ENCODE measurements at places on chromosomes 13 and 19. TPM values are rescaled to one million over a fixed set of nuclear protein-coding genes. Genes with fewer than 3 reads are reported as not detected.

ZNF563 gene
- total RNA-seq = 2.5 TPM

KCNK6 gene
- total RNA-seq = 0.61 TPM

EXOC3L2 gene
- 0.62 TPM for total RNA-seq

NANOS3 gene
- not detected for total RNA-seq

ZNF91 gene
- 161 TPM for total RNA-seq

MISP3 gene
- total RNA-seq = 2.0 TPM

GRCh38 chr13:63632321-63632720, 2216.7 kb upstream of the PCDH20 start:
- H3K27ac ChIP-seq = no peak overlapping the region
- H3K4me3 ChIP-seq = no peak overlapping the region
- DNase-seq = no peak
- no peaks in the 10 kb centered on the region for H3K27me3 ChIP-seq

GRCh38 chr19:18029617-18030338, 21.8 kb downstream of the ARRDC2 start:
- peaks cover 25% of the 10 kb centered on the region for H3K4me1 ChIP-seq
- peak overlapping the region; percentile 90 for H3K27ac ChIP-seq
- peak; percentile 92 for DNase-seq
- H3K27me3 ChIP-seq = no peaks in the 10 kb centered on the region
- H3K4me3 ChIP-seq = no peak overlapping the region
- no peaks in the 10 kb centered on the region for H3K36me3 ChIP-seq

DNA sequence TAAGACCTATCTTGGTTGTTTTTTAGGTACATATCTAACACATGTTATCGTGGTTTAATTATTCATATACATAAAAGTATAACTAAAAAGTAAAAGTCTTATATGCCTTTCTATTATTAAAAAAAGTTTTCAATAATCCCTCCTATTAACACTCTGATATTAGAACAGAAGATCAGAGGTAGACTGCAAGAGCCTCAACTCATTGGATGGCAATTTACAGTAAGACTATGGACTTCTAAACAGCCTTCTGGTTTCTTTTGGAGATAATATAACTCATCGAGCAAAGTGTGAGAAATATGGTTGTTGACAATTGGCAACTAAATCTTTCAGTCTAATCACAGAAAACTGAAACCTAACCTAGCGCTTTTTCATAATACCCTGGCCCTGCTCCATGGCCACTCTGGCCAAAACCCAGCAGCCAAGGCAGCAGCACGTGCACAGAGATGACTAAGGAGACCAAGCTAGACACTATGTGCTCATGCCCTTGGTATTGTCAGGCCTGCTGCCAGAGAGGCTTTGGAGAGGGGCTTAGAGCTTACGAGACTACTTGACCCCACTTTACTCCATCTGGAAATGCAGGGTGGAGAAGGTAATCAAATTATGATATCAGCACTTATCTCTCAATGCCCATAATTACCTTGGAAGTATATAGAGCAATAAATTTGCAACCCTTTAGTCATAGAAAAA, 40.6 kb upstream of the EEF1AKMT1 start:
- H3K36me3 ChIP-seq = peaks cover 1% of the 10 kb centered on the region
- H3K27ac ChIP-seq = peak overlapping the region; percentile 89
- peak overlapping the region; percentile 55 for H3K4me3 ChIP-seq
- peak; percentile 90 for DNase-seq

DNA sequence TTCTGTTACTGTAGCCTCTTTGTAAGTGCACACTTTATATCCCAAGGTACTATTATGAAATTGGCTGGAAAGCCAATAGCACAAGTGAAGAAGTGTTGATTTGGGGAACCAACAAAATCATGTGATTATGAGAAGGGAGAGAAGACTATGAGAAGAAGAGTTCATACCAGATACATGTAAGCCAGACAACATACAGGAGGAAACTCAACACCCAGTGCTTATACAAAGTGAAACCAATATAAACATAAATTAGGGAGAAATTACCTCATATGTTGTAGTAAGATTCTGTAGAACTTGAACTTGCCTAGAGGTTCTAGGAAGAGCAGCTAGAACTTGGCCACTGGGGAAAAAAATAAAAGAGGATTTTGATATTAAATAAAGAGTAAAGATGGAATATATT, 17.4 kb downstream of the CPB2 start:
- H3K4me1 ChIP-seq = no peaks in the 10 kb centered on the region
- no peak overlapping the region for H3K27ac ChIP-seq
- no peak overlapping the region for H3K4me3 ChIP-seq
- H3K27me3 ChIP-seq = peaks cover 6% of the 10 kb centered on the region
- no peak for DNase-seq

GRCh38 chr13:99980824-99981734, 505 bp upstream of the ZIC2 start:
- H3K36me3 ChIP-seq = no peaks in the 10 kb centered on the region
- H3K4me1 ChIP-seq = peaks cover 11% of the 10 kb centered on the region

DNA sequence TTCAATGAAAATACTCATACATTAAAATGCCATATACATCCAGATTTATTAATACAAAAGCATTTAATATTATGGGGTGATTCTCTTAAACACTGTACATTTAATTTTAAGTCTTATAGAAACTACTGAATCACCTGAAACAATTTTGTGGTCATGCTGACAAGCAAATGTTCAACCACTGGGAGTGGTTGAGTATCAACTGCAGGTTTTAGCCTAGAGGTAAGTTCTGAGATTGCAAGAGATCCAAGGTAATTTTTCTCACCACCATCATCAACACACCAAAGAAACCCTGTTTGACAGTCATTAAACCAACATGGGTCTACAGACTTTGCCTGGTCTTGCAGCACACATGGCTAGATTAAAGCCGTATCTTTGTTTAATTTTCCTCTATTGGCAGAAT, 196.3 kb downstream of the LHFPL6 start:
- no peak for DNase-seq
- no peaks in the 10 kb centered on the region for H3K27me3 ChIP-seq
- H3K4me3 ChIP-seq = no peak overlapping the region
- H3K27ac ChIP-seq = no peak overlapping the region

DNA sequence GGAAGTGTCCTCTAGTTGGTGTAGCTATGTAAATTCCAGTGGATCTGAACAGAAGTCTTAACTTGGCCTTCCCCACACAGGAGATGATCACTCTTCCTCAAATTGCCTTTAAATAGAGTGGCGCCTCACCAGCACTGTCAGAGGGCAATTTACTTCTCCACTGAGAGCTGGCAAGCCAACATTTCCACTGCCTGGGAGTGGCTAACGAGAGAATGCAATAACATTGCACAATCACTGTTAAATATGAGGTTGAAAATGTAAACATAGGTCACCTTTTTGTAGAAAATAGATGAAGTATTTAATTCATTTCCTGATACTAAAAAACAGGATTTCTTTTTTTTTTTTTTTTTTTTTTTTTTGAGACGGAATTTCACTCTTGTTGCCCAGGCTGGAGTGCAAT, 55.4 kb upstream of the UBL3 start:
- H3K4me1 ChIP-seq = no peaks in the 10 kb centered on the region
- no peak overlapping the region for H3K27ac ChIP-seq
- DNase-seq = no peak
- no peaks in the 10 kb centered on the region for H3K27me3 ChIP-seq

DNA sequence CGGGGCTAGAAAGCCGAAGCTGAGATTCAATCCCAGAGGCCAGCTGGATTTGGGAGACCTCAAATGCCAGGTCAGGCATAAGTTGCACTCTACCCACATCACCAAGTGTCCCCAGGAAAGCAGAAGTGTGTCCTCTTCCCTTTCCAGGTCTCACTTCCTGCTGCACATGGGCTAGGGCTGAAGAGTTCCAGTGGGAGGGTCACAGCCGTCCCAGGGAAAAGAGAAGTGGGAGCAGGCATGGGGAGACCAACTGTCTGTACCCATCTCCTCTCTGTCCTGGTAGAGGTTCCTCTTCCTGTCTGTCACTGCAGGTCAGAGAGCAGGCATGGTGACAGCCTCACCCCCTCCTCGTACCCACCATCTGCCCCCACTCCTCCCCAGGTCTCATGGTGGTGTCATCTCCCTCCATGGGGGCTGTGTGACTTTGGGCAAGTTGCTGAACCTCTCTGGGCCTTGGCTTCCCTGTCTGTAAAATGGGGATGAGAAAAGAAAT, 14.8 kb downstream of the AXL start:
- H3K4me3 ChIP-seq = no peak overlapping the region
- no peaks in the 10 kb centered on the region for H3K4me1 ChIP-seq
- H3K27ac ChIP-seq = no peak overlapping the region
- peaks cover 18% of the 10 kb centered on the region for H3K27me3 ChIP-seq
- no peaks in the 10 kb centered on the region for H3K36me3 ChIP-seq

DNA sequence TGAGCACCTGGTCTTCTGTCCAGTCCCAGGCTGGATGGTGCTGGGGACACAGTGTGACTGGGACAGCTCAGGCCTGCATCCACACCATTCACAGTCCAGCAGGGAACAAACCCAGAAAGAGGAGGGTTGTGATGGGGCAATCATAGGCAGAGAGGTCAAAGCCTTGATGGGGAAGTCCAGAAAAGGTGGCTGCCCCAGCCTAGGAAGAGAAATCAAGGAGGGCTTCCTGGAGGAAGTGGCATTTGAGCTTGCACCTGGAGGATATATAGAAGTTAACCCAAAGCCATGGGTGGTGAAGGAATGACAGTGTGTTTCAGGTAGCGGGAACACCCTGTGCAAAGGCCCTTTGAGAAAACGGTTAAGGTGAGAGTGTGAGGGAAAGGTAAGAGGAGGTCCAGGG, 2.6 kb upstream of the PRX start:
- H3K27me3 ChIP-seq = no peaks in the 10 kb centered on the region
- H3K36me3 ChIP-seq = no peaks in the 10 kb centered on the region
- DNase-seq = no peak
- peaks cover 21% of the 10 kb centered on the region for H3K4me1 ChIP-seq
- no peak overlapping the region for H3K4me3 ChIP-seq

DNA sequence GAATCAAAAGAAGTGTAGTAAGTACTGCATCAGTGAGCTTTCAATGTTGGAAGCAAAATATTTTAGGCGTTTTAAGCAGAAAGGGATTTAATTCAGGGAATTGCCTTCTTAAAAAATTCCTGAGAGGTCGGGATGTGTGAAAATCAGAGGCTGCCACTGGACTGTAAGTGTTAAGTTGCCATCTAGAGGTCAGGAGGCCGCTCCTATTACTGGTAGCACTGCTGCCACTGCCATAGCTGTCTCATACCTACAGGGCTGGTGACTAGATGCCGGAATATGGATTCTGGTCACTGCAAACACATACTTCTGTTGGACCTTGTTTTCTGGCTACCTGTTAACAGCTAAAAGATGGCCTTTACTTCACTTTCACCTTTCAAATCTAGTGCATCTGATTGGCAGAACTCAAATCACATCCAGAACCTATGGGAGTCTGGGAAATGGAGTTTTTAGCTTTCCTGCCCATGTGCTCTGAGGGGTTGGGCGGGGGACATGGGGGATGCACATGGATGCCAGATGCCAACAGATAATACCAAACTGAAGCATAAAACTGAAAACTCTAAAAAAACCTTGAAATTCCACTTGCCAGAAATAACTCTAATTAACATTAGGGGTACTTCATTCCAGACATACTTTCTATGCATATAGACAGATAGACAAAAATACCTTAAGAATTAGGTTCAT, 29.8 kb downstream of the DGKH start:
- no peak overlapping the region for H3K27ac ChIP-seq
- no peak for DNase-seq
- no peaks in the 10 kb centered on the region for H3K36me3 ChIP-seq
- no peaks in the 10 kb centered on the region for H3K27me3 ChIP-seq
- no peak overlapping the region for H3K4me3 ChIP-seq

GRCh38 chr13:111908981-111909380, 158.0 kb upstream of the SOX1 start:
- H3K27me3 ChIP-seq = no peaks in the 10 kb centered on the region
- no peak overlapping the region for H3K27ac ChIP-seq
- no peaks in the 10 kb centered on the region for H3K36me3 ChIP-seq
- DNase-seq = no peak
- no peak overlapping the region for H3K4me3 ChIP-seq

- no peak overlapping the region for H3K4me3 ChIP-seq
- H3K27me3 ChIP-seq = no peaks in the 10 kb centered on the region
- no peak for DNase-seq
- H3K4me1 ChIP-seq = no peaks in the 10 kb centered on the region
- no peak overlapping the region for H3K27ac ChIP-seq
- no peaks in the 10 kb centered on the region for H3K36me3 ChIP-seq
Measured at GRCh38 chr13:92460479-92460878, 766.1 kb upstream of the GPC6 start.

Data from psoas muscle (tissue), 8 donors.